ENCODE measurements at places on chromosomes 12 and 14.
A peak's percentile ranks its signal among the peaks of the same experiment; 100 is the strongest.

DNA sequence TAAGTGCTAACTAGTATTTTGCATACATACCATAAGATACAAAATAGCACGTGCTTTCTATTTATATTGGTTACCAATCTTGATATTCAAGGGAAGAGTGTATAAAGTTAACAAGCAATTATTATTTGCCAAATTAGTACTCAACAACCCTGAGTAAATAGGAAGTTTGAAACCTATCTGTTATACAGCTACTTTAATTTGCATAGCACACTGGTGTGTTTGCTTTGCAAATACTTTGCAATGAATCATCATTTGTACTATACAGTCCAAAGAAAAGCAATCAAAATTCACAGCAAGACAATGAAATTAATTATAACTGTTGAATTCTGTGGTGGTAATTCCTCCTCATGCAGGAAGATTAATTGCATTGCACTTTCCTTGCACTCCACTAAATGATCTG is 469.1 kb downstream of the PRKD1 start:
- DNase-seq, result no peak

- DNase-seq, result no peak
Observed at GRCh38 chr12:115140981-115141655, 457.1 kb upstream of the TBX3 start.

DNA sequence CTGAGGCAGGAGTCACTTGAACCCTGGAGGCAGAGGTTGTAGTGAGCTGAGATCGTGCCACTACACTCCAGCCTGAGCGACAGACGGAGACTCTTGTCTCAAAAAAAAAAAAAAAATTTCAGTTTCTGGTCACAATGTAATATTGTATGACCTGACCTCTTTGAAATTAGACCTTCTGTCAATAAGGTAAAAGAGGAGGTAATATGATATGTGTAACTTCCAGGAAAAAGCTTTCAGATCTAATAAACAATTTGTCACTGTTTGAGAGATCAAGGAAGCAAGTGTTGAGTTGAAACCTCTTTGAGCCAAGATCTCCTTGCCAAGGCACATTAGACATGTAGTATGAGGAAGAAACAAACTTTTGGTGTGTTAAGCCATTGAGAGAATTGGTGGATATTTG is 101.7 kb upstream of the ATF7IP start:
- no peak for DNase-seq

DNA sequence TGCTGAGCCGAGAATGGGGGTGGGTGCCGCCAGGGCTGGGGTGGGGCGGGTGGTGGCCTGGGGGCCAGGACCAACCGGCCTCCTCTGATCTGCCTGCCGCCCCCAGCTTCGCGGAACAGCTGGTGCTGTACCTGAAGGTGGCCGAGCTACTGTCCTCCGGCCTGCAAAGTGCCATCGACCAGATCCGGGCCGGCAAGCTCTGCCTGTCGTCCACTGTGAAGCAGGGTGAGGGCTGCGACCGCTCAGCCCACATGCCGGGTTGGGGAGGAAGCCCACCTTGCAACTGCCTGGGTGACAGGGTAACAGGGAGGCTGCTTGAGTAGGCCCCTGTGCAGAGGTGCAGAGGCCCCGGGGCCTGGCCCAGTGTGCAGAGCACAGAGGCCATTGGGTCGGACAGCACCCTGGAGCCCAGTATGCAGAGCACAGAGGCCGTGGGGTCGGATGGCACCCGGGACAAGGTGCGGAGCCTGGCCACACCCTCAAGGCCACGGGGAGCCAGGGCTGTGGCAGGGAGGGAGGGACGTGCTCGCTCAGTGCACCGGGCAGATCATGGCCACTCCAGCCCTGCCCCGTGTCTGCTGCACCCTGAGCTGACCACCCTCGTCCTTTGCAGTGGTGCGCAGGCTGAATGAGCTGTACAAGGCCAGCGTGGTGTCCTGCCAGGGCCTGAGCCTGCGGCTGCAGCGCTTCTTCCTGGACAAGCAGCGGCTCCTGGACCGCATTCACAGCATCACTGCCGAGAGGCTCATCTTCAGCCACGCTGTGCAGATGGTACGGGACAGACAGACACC is 9.5 kb upstream of the PUS1 start:
- no peak for DNase-seq

GRCh38 chr14:66360366-66360926 is 125.7 kb upstream of the CCDC196 start:
- no peak for DNase-seq

GRCh38 chr12:46956451-46957035 is 122.9 kb upstream of the PCED1B start:
- DNase-seq, result no peak

GRCh38 chr12:123720141-123720814 is 8.1 kb downstream of the ATP6V0A2 start:
- no peak for DNase-seq

DNA sequence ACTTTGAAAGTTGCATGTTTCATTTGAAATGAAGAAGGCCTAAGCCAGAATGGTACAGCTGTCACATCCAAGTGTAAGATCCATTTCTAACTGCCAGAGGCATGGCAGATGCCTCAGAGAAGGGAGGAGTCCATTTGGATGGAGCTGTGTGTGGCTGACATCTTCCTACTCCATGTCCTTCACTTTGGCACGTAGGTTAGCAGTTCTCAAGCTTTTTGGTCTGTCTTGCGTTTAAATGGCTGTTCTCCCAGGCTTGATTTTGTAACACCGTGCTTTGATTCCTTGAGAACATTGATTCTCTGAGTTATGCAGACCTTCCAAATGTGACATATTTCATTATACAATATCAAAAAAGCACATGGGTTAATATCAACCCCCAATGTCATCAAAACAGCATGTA is 23.4 kb downstream of the EML1 start:
- DNase-seq, result no peak

DNA sequence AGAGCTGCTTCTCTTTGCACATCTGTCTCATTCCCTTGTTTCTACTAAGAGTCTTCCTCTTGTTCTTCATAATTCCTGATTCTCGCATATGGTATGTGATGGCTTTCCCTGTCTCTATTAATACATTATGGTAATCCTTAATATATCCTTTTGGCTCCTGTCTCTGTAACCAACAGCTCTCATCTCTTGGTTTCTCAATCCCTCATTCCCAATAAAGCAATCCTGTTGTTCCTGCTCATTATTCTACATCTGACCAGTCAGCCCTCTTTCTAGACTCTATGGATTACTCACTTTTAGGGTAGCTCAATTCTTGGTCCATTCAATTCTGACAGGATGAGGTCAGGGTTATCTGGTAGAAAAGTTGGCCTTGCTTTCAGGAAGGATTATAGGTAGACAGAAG is 349.9 kb downstream of the LRIG3 start:
- no peak for DNase-seq

DNA sequence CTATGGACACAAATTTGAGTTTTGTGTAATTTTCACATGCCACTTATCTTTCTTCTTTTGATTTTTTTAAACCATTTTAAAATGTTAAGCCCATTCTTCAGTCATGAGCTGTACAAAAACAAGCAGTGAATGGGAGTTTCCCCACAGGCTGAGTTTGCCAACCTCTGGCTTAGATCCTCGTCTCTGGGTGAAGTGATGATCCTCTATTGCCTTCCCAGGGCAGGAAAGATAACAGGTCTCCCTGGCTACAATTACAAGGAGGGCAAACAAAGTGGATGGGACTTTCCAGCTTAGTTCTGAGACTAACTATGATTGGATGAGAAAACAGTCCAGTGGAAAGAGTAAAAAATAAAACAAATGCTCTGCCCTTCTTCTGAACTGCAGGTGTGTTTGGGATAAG is 203.7 kb downstream of the SPTSSA start:
- no peak for DNase-seq

- no peak for DNase-seq
Observed at GRCh38 chr12:3990501-3991280, 117.5 kb upstream of the PARP11 start.

DNA sequence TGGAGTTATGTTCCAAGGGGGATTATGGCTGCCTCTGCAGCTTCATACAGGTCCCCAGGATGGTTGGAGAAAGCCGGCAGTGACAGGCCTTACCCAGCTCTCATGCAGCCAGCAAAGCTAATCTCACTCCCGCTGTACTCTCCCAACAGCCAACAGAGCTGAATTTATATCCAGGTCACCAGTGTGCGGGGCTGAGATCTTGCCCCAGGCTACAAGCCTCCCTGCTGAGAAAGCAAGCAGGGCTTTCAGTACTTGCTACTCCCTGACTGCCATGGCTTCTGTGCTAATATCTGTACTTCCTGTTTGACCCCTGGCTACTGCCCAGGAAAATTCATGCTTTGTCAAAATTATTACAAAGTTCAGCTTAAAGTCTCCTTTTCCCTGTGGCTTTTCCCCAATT is 92.9 kb downstream of the ATP23 start:
- DNase-seq, result no peak

- no peak for DNase-seq
Observed at GRCh38 chr12:75909714-75910656, 121.6 kb downstream of the PHLDA1 start.

DNA sequence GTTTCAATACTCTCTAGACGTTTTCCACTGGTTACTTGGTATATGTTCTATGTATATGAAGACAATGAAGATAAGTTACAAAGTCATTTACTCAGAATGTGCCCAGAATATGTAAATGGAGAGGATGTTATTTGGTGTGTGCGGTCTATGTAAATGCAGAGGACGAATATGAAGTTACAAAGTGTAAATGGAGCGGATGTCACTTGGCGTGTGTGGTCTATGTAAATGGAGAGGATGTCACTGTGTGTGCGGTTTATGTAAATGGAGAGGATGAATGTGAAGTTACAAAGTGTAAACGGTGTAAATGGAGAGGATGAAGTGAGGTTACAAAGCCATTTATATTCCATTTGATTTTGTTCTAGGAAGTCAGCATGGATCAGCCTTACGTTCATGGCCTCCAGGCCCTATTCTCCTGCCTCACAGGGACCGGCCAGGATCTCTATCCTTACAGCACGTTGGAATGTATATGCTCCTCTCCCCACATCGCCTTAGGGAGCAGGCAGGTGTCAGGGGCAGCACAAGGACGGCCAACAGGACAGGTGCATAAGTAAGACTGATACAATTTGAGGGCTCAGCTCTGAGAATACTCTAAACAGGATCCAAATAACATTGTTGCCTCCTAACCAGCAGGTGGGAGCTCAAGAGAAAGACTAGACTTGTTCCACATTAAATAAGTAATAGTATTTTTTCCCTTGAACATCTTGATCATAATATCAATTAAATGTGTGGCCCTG is 42.4 kb downstream of the GLRX5 start:
- no peak for DNase-seq

GRCh38 chr12:3326156-3326849 is 164.7 kb upstream of the PRMT8 start:
- no peak for DNase-seq

GRCh38 chr12:64082866-64083268 is 139.2 kb downstream of the KICS2 start:
- DNase-seq, result no peak

DNA sequence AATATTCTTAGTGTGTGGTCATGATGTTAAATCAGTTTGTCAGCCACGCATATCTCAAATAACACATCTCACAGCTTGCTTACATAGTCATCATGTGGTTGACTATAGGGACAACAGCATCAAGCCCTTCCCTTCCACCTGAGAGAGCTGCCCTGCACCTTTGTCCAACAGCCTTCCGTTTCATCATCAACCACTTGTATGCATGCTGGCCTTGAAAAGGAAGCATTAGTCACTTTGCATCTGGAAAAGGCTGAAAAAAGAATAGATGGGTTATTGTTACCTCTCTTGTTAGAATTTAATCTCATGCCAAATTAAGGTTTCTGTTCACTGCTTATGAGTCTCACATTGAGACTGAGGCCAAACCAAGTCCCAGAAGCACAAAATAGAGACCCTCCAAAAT is 1586.5 kb upstream of the SEL1L start:
- DNase-seq, result no peak

DNA sequence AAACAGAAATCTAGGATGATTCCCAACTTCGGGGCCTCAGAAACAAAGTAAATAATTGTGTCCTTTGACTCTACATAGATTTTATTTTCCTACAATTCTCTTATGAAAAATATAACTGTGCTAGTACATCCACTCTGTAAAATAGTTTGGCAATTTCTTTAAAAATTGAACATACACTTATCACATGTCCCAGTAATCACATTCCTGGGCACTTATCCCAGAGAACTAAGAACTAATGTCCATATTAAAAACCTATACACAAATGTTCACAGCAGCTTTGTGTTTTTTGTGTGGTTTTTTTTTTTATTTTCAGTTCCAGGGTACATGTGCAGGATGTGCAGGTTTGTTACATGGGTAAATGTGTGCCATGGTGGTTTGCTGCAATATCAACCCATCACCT is 99.0 kb downstream of the KCNH5 start:
- no peak for DNase-seq

DNA sequence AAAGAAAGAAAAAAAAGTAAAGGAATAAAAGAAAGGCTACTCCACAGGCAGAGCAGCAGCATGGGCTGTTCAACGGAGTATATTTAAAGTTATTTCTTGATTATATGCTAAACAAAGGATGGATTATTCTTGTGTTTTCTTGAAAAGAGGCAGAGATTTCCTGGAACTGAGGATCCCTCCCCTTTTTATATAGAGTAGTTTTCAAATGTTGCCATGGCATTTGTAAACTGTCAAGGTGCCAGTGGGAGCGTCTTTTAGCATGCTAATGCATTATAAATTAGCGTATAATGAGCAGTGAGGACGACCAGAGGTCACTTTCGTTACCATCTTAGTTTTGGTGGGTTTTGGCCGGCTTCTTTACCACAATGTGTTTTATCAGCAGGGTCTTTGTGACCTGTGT is 383.0 kb downstream of the PCNX1 start:
- peak; percentile 15 for DNase-seq

DNA sequence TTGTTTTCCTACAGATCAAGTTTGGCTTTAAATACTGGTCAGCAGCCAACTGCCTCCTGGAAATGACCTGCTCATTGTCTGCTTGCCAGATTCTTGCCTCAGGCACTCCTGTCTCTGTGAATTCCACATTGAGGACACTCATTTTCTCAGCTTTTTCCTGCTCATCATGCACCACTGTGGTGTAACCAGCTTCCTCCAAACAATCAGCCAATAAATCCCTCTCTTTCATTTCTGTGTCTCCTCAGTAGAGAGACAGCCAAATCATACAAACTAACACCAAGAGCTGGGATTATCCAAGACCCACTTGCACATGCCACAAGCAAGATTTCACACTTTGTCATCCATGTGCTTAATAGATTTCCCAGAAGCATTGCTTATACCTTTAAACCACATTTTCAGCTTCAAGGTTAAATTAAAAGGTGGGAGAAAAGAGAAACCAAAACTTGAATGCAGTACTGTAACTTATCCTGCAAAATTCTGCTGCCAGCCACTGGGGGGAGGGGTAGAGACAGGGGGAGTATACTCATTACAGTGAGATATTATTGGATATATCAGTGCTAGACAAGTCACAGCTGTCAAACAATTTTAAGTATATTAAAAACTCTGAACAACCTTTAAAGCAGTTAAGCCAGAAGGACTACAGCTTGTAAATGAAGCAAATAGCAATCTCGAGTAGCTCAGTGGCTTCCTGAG is 105.0 kb downstream of the PPP2R5E start:
- DNase-seq, result no peak

Data from RKO (cell line).